ENCODE measurements at places on chromosomes 6 and 20. TPM values are rescaled to one million over a fixed set of nuclear protein-coding genes. Genes with fewer than 3 reads are reported as not detected.

Gene PPP1R16B
- total RNA-seq: 7.5 TPM

GRCh38 chr20:25280574-25281535, 33.0 kb downstream of the PYGB start:
- DNase-seq: peak; percentile 45

GRCh38 chr20:53655625-53656292, 62.1 kb upstream of the ZNF217 start:
- DNase-seq: no peak

Gene FAXC
- total RNA-seq: 0.49 TPM

- no peak for DNase-seq
Measured at GRCh38 chr6:154479351-154479769, 31.1 kb downstream of the CNKSR3 start.

- DNase-seq: no peak
Measured at GRCh38 chr20:51493346-51493791, 49.1 kb downstream of the NFATC2 start.

- DNase-seq: no peak
Measured at GRCh38 chr6:126117251-126117650, 130.9 kb downstream of the TRMT11 start.

DNA sequence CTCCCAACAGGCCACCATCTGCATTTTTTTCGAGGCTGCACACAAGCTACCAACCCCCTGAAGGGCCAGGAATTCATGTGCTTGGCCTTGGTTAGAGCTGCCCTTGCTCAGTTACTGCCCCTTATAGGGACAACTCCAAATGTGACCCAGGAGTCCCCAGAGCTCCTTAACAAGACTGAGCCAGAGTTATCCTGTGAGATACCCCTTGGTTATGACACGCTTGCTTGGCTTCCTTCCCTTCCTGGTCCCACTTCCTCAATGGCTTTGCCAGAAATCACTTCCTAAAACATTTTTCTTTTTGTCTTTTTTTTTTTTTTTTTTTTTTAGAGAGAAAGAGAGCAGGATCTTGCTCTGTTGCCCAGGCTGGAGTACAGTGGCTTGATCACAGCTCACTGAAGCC, 8.9 kb downstream of the TREM1 start:
- no peak for DNase-seq

DNA sequence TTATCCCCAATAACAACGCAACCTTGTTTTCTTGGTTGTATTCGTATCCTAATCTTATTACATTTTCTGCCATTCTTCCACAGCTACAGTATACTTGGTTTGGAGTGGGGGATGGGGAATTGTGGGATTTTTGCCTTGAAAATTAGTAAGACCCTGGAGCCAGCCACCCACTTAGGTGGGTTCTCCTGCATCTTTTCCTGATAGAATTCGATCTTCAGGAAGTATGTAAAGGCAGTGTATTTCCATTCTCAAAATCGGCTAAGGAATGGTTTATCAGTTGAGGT, 1.1 kb downstream of the ITCH start:
- no peak for DNase-seq

Data from sciatic nerve (tissue), 2 donors.